NCI-H1436 treated with DMSO at 0.1 percent for 48 hours (cell line): ENCODE measurements at places on chromosomes 2 and 18.

- DNase-seq, result no peak
These were observed 143.5 kb upstream of the MSH6 start for GRCh38 chr2:47639467-47639866.

DNA sequence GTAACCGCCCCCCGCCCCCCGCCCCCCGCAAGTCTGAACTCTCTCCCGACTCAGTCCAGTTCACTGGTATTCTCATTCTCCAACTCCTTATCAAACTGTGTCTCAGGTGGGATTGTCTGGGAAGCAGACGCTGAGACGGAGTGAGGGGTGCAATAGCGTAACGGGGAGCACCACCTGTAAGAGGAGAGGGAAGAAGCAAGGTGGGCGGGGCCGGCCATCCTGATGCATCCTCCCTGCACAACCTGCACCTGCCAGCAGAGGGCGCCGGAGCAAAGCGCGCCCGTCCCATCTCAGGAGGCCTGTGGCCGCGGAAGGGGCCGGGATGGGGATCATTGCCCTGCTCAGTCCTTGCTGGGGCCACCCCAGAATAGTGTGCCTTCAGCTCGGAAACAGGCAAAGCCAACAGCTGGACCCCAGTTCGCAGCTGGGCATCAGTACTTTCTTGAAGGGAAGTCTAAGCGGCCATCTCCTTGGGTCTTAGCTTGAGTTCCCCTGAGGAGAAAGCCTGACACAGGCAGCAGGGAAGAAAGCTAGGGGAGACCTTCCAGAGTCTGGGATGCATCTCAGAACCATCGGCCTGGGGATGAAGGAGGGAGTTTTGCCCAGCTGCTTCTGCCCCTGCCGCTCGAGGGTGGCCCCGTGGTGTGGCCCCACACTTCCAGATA, 208.0 kb downstream of the TFCP2L1 start:
- DNase-seq, result no peak

DNA sequence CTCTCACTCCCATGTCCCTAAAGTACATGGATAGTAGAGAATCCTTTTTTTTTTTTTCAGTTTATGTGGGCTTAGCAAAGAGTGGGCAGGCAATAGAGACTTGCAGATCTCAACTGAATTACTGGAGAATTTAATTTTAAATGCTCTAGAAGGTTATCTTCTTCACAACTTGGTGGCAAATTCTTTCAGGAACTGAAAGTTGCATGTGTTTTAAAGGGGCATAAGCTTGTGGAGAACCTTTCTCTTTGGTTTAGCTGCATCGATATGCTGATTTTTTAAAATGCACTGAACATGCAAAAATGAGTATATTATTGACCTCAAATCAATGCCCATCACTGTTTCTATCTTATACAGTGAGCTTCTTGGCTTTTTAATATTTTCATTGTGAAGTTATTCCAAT, 24.9 kb upstream of the GALNT3 start:
- no peak for DNase-seq

GRCh38 chr2:205276116-205276777, 406.1 kb upstream of the NRP2 start:
- DNase-seq, result no peak

GRCh38 chr2:47040651-47041050, 114.5 kb downstream of the STPG4 start:
- DNase-seq, result no peak

DNA sequence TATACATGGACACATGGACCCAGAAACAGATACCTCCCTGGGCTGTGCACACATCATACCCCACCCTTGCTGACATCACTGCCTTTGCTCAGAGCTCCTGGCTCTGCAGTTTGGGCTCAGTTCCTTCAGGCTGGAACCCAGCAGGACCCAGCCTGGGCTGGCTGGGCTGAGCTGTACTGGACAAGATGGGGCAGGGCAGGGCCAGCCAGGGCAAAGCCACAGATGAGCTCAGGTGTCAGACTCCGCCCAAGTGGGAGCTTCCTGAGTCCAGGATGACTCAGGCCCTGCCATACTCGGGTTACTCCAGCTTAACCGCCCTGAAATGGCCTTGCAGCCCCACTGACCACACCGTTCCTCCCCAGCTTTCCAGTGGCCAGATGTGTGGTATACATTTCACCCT, 284.9 kb downstream of the OSR1 start:
- no peak for DNase-seq

DNA sequence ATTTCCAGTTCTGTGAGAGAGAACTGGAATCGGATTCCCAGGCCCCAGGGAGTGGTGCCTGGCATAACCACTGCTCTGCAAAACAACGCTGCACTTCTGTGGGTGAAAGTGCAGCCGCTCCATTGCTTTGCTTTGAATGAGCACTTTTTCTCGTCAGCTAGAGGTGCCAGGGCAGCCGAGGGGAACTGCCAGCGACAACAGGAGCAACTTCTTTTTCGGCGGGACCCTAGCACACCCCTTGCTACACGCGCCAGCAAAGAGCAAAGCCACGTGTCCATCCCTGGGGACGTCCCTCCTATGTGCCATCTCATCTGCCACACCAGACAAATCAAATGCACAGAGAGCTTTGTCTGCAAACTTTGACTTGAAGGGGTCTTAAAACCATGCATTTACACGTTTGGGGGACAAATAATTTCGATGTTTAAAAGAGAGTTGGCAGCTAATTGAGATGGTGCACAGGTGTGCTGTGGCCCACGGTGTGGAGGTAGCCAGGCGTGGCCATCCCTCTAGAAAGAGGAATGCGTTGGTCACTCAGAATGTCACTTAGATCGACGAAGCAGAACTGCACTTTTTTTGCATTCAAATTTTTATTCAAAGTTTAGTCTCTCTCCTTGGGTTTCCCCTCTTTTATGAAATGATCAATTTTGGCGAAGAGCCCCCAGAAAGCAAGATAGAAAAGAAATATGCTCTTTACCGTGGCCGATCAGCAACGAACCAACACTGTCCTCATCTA, 151.8 kb downstream of the MBP start:
- DNase-seq, result no peak

DNA sequence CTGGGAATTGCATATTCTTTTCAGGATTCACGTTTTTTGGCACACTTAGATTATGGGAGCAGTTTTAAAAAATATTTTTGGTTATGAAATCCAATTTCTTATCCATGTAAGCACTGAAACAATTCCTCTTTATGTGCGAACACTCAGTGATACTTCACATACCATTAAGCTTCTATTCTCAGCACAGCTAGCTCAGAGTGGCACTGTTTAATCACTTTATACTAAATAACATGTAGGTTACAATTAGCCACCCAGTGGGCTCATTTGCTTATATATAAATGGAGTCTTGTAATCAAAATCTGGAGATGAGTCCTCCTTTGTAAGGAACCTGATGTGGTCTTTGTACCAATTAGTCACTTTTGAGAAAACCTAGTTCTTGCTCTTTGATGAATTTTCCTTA, 11.3 kb upstream of the MC4R start:
- DNase-seq, result no peak

DNA sequence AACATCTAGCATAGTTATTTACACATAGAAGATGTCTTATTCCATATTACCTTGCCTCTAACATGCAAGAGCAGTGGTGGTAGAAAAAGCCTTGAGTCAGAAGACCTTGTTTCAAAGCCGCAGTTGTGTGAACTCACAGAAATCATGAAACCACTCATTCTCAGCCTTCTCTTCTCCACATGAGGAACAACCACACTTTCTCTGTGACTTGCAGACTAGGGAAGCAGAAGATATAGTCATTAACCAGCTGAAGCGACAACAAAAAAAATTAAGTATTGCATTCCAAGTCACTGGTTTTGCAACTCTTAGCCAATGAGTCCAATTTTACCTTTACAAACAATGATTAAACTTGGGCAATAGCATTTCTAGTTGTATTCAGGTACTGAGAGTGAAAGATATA, 19.0 kb downstream of the TWSG1 start:
- no peak for DNase-seq

- DNase-seq, result no peak
These were observed 31.5 kb upstream of the TSPYL6 start for GRCh38 chr2:54287532-54287931.

DNA sequence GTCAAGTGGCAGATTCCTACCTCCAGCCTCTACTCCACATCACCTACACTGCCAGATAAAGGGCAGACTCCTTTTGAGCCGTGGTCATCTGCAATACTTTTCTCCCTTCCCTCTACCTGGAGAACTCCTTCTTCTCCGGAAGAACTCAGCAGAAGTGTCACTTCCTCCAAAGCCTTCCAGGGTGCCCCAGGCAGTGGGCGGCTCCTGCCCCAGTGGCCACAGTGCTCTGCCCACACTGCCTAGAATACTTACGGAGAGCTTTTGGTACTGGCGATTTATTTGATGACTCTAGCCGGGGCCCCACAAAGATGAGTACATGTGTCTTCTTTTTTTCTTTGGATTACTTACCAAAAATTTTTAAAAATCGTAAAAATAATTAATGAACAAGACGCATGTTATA, 39.7 kb downstream of the FOSL2 start:
- DNase-seq, result no peak

DNA sequence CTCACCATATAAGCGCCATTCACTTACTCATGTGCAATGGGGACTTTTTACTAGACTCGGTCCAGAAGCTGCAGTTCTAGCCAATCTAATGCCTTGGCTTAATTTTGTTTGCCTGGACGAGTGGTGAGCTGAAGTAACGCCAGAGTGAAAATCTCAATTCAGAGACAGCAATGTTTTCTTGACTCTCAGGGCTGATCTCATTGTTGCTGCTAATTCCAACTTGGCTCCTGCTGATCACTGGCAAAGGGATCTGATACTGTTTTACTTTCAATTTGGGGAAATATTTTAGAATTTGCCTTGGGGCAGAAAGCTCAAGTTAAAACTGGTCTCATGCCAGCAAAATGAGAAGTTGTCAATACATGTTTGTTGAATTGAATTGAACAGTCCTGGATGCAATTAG, 906.6 kb upstream of the CDH2 start:
- DNase-seq, result no peak

DNA sequence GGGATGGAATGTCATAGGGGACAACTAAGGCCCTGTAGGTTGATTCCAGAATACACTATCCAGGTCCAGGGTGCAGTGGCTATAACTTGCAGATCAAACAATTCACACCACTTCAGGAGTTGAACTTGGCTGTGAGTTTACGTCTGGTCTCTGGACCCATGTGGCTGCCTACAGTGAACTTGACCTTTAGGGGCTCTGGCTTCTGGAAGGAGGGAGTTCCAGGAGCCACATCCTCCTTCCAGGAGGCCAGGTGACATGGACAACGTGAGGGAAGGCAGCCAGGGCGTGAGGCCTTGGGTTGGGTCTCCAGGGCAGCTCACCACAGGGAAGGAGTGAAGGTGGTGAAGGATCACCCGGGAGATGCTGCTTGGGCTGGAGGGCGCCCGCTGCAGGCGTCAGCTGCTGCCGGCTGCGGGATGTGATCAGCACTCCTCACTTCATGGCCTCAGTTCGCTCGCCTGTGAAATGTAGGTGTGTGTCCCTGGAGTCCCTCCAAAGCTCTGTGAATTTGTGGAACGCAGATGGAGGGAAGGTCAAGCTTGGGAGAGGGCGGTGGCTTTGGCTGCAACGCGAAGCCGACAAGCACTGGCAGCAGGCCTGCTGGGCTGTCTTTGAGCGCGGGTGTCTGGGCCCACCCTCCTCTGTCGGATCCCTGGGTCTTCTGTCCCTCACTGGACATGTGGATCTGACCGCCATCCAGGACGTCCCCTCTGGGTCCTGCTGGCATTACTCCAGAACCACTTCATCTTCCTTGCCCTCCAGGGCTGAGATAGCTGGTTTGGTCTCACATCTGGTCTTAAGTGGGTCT, 146.5 kb downstream of the GLI2 start:
- no peak for DNase-seq

DNA sequence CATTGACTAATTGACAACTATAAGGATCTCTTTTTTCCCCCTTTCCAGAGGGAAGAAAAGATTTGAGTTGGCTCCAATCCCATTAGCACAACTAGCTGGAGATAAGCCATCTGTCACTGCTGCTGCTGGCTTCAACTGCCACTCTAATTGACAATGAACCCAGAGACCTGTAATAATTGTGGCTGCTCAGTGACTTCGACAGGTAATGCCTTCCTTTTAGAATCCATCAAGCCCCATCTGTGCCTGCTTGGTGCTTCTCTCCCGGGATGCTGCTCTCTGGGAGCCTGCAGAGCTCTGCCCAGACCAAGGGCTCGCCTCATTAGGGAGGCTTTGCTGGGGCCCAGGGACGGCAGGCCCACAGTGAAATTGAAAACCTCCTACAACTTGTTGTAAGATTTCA, 376.7 kb upstream of the SOX11 start:
- DNase-seq, result peak; percentile 57

GRCh38 chr2:69260666-69261065, 126.4 kb downstream of the GFPT1 start:
- DNase-seq, result no peak

DNA sequence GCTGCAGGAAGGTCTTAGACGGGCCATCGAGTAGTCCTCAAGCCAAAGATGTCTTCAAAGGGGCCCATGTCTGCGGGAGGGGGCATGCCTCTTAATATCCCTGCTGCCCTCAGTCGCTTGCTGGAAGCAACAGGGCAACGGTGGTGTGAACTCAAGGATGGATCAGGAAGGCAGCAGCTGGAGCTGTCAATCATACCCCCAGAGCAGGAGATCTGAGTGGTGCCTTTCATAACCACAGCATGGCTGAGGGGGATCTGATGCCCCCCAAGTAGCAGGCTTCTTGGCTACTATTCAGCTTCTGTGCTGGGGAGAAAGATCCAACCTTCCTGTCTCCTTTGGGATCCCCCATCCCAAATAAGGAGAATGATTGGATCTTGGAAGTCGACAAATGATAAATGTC, 46.4 kb downstream of the INSIG2 start:
- no peak for DNase-seq

DNA sequence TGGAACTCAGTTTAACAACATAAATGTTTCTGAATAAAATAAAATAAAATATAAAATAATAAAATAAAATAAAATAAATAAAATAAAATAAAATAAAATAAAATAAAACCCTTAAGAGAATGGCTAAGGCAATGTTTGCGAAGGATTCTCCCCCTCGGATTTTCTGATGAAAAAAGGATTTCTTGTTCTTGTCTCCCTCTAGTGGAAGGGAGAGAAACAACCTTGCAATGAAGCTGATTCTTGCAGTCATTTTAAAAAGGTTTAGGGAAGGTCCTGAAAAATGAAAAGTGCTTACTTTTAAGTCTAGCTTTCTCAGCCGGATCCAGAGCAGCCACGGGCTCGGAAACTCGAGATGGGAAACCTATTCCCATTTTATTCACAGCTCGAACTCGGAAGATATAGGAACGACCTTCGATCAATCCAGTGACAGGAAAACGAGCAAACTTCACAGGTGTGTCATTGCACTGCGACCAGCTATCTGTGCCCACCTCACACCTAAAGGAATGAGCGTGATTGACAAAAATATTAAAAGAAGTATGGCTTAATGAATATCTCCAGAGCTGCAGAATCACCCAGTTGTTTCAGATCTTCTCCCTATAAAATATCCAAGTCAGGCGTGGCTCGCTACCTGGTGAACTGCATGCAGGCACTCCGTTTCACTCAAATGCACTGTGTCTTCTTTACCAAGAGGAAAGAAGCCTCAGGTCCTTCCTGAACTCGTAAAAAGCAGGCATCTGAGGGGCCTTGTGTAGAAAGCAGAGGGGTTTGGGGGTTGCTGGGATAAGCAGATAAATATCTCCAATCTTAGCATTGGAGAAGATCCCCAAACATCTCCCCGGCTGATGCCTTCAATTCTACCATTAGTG, 68.1 kb downstream of the MYOM1 start:
- no peak for DNase-seq

GRCh38 chr18:59083136-59083818, 56.4 kb upstream of the SEC11C start:
- no peak for DNase-seq

GRCh38 chr18:23981369-23981980, 33.1 kb upstream of the TTC39C start:
- DNase-seq, result no peak
